ENCODE measurements at places on chromosomes 5 and 9.

DNA sequence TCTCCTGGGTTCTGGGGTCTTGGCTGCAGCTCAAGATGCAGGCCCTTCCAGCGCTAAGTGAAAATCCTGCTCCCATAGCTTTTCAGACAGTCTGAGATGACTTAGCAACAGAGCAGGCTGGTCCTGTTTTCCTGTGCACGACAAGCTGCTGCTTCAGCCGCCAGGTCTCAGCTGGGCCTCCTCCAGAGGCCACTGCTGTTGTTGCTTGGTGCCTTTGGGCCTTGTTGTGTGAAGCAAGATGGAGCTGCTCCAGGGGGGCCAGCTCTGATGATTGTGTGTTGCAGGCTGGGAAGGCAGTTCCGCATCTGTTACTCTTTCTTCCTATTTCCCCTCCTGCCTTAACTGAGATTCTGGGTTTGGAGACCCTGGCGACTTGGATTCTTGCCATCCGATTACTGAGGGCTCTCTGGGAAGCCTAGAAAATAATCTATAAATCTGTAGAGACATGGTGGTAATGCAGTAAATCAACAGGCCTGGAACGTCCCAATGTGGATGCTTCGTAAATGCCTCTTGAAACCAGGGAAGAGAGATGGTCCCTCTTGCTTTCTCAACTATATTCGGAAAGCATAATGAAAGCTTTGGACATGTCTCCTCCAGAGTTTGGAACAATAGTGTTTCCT lies 3.2 kb downstream of the MAP1B start:
- DNase-seq, result no peak

DNA sequence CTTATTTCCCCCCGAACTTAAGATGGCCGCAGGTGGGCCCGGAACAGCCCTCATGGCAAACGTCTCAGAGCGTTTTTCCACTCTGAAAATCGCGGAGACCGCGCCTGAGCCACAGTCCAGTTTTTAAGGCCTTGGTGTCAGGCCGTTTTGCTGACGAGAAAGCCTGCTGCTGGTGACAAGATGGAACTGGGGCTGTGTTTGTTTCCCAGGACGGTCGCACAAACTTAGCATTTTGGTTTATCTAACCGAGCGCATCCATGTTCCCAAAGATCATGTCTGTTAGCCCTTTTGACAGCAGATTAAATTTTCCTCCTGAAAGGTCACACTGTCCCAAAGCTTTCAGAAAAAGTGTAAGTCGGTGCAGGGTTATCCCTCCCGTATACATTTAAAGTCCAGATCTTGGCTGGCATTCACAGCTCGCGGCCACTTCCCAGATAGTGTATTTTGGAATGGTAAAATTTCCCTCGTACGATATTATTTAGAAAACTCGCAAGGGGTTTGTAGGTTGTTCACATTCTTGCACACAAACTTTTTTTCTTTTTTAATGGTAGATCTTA lies 812 bp downstream of the SREK1 start:
- peak; percentile 76 for DNase-seq

DNA sequence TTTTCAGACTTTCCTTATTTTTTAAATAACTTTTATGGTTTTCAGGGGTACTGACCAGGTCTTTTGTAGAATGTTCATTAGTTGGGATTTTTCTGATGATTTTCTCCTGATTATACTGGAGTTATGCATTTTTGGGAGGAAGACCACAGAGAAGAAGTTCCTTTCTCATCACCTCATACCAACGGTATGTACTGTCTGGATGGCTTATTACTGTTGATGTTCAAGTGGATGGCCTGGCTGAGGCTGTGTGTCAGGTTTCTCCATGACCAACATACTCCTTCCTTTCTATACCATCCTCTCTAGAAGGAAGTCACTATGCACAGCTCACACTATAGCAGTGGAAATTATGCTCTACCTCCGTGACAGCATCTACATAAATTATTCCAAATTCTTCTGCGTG lies 71.1 kb upstream of the NR3C1 start:
- DNase-seq, result no peak

GRCh38 chr9:73168298-73168934 lies 16.8 kb downstream of the ANXA1 start:
- no peak for DNase-seq

DNA sequence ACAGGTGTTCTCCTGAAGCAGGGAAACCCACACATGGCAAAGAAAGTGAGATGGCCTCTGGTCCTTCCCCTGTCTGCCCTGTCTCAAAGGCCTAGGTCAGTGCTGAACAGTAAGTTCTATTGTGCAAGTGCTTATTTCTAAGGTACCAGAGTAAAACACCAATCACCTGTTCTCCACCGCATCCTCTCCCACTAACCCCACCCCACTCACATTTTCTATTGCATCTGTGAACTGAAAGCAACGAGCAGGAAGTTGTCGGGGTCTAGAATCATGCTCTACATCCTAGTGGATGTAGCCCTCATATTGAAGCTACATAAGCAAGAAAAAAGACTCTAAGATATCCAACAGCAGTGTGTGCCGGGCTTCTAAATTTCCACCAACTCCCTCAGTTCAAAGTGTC lies 265.9 kb downstream of the ENC1 start:
- no peak for DNase-seq

- DNase-seq, result no peak
Observed at GRCh38 chr9:5579881-5580280, 49.0 kb upstream of the RIC1 start.

- DNase-seq, result peak; percentile 29
Observed at GRCh38 chr9:14315875-14316601, 2.1 kb upstream of the NFIB start.

GRCh38 chr5:138775034-138775433 lies 21.8 kb downstream of the CTNNA1 start:
- no peak for DNase-seq

DNA sequence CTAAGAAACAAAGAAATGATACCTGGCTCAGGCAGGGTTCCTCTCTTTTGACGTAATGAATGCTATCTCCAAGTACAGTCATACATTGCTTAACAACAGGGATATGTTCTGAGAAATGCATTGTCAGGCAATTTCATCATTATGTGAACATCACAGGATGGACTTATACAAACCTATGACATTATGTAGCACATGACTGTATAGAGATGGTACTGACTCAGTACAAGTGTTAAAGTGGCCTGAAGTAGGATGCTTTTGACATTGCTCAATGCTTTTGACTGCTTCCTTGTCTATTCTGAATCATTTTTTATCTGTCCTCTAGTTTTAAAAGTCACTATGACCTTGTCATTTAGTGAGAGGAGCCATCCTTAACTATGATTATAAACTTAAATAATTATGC lies 147.6 kb downstream of the NR2F1-AS1 start:
- DNase-seq, result no peak

GRCh38 chr5:143887903-143888665 lies 76.1 kb downstream of the HMHB1 start:
- peak; percentile 43 for DNase-seq

DNA sequence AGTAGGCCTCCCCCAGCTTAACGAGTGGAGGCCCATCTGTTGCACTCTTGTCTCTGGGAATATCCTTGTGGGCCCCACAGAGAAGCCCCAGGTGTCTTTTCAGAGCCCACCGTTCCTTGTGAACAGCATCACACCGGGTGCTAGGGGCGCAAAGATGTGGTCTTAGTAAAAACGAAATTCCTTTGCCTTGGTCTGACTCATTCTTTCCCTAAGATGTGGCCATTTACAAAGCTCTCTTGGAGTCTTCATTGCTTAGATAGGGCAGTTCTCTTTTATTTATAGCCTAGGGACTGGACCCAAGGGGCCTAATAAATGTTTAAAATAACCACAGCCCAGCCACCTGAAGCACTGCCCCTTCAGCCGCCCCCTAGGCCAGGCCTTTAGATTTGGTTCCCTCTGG lies 52.8 kb upstream of the RPL26L1 start:
- no peak for DNase-seq

DNA sequence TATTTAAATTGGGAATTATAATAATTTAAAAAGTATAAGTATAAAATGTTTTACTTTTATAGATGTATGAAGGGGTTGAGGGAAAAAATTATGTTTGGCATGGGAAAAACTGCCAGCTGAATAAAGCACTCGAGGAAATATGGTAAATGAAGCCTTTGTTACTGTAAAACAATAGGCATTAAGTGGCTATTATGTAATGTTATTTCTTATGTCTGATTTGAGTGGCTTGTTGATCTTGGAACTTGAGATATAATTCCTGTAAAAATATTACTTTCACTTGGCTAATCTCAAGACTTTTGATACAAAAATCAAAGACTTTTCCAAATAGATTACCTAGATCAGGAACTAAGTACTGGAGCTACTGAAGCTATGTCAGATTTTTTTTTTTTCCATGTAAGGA lies 182.9 kb downstream of the CD180 start:
- no peak for DNase-seq
